ENCODE measurements at places on chromosomes 5 and 9.

DNA sequence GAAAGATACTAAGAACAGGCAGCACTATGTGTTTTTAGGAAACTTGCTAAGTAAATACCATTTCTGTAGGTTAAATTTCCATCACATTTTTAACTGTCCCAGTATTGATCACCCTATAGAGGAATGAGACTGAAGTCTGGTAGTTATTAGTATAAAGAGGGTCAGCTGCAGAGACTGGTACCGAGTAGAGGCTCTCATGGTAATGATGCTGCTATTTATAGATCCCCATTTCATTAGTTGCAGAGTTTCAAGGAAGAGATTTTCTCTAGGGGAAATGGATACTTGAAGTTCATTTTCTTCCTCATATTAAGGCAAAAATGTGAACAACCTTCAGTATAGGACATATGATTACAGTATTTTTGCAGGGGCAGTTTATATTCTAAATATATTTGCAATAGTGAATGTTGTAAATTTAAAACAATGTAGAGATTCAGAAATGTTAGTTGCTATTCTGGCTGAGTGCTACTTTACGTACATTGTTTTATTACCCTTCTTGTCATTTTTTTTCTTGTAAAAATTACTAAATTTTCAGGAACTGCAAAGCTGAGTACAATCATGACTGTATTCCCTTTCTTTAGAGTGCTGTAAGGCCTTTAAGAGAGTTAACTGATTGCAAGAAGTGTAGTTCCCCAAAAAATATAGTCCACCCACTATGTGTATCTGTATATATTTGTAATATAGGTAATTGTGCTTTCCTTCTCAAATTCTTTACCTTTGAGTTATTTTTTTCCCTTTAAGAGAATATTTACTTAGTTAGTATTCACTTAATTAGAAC is 14.7 kb downstream of the PBX3 start:
- DNase-seq, result no peak

GRCh38 chr5:141878186-141878710 is at the start of gene PCDH1:
TSS of gene PCDH1 (minus strand) at chr5:141878410. CDS start at chr5:141878262, 148 bp downstream.
- DNase-seq, result no peak

GRCh38 chr9:77316058-77316457 is 138.7 kb downstream of the VPS13A start:
- no peak for DNase-seq

DNA sequence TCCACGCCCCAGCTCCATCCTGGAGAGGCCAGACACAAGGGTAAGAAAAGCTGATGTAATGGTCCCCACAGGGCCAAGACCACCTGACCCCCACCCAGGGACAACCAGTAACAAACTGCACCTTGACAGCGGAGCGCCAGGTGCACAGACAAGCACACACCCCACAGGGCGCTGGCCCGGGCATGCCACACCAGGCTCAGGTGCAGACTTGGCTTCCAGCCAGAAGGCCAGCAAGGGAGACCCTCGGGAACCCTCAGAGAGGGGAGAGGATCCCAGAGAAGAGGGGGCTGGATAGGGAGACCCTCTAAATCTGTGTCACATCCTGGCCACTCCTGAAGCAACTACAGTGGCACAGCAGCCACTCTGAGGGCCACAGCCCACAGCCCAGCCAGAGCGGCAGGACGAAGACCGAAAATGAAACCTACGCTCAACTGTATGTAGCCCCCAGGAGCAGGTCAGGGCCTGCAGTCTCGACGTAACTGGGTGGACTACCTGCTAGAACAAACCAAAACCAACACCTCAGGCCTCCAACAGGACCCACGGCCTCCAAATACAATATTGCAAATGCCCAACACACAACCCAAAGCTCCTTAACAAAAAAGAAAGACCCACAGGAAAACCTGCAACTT is 18.5 kb downstream of the CAMSAP1 start:
- DNase-seq, result no peak

GRCh38 chr5:8048920-8049319 is 180.0 kb downstream of the MTRR start:
- no peak for DNase-seq

- DNase-seq, result no peak
These were observed 104.1 kb downstream of the STRBP start for GRCh38 chr9:123164285-123164684.

DNA sequence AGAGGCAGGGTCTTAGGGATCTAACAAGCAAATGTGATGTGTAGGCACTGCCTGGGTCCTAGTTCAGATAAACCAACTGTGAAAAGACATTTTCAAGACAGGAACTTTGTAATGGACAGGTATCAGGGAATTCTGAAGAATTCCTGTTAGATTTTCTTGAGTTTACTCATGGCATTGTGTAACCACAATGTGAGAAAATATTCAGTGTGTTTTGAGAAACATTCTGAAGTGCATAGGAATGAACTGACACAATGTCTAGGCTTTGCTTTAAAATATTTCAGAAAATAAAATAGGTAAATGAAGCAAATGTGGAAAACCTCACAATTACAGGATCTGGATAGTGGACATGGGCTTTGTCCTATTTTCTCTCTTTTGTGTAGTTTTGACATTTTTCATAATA is 15.2 kb upstream of the AFAP1L1 start:
- no peak for DNase-seq

DNA sequence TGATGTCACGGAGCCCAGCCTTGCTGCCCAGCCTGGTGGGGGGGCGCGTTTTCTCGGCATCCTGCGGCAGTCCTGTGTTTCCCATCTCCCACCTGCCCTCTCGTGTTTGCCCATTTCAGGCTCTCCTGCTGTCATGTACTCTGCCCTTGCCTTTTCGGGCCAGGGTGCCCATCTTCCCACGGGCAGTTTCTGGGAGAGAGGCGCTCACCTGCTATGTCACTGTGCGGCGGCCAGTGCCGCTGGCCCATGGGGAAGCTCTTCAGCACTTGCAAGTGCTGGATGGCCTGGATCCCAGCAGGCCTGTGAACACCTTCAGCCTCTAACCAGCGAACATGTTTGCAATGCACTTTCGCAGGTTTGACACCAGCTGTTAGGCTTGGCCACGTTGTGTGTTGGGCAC is 33.5 kb downstream of the SRD5A1 start:
- DNase-seq, result no peak

DNA sequence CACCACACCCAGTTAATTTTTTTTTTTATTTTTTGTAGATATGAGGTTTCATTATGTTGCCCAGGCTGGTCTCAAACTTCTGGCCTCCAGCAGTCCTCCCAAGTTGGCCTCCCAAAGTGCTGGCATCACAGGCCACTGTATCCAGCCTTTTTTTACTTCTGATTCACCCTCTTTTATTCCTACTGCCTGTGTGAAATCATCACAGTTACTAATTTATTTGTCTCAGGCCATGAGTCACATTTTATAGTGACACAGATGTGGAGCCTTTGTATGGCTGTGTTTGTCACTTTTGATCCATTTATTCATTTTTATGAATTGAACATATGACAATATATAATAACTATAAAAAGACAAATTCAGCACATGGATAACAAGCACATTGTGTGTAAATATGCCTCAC is 67.1 kb upstream of the SNX2 start:
- DNase-seq, result no peak

DNA sequence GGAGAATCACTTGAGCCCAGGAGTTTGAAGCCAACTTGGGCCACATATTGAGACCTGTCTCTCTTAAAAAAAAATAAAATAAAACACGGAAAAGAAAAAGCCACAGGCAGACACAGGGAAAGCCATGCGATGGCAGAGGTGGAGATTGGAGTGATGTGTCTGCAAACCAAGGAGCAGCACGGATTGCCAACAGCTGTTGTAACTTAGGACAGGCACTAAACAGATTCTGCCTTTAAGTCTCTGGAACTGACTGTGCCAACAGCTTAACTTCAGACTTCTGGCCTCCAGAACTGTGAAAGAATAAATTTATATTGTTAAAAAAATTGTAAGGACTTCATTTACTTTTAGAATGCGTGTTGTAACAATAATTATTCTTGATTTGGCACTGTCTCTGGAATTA is 318.5 kb upstream of the CHD1 start:
- no peak for DNase-seq

DNA sequence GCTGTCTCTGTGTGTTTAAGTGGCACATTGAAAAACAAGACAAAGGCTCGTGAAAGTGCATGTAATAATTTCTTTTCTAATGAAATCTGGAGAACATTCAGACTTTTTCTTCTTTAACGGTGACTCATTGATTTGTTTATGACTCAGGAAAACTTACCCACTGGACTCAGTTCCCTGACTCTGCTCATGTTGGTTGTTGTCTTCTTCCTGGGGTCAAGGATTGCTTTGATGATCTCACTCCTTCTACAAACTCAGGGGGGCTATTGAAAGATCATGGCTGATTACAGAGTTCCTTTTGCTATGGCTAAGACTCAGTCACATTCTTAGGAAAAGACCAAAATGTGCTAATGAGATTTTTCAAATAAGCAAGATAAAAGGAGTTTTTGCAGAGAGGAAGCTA is 141.1 kb upstream of the DAP start:
- peak; percentile 51 for DNase-seq

Measured in kidney epithelial cell (primary cell).